ENCODE measurements at places on chromosomes 2 and 18. TPM values are rescaled to one million over a fixed set of nuclear protein-coding genes. Genes with fewer than 3 reads are reported as not detected.
A peak's percentile ranks its signal among the peaks of the same experiment; 100 is the strongest.

The PROM2 gene
- 0.99 TPM for total RNA-seq

The PMAIP1 gene
- 3.8 TPM for total RNA-seq

The TET3 gene
- total RNA-seq: 5.1 TPM

The SAG gene
- not detected for total RNA-seq

The KIDINS220 gene
- total RNA-seq: 88.0 TPM

DNA sequence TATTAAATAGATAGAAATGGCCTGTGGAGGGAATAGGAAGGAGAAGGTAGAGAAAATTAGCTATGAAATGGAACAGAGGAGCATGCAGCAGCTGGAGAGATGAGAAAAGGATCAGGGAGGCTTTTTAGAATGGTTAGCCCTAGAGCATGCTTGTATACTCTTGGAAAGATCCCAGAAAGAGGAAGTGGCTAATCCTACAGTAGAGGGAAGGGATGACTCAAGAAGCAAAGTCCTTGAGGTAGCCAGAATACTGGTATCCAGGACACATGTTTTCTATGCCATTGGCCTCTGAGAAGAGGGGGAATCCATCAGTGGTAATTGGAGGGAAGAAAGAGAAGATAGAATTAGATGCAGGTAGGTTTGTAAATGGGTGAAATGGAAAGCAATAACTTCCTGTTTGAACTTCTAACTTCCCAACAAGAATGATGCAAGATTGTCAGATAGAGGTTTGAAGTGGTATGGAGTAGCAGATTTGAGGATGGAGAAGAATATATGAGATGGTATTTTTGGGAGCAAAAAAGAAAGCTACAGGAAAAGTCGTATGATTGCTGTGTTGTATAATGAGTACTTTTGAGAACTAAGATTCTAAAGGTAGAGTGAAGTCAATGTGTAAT is 17.1 kb upstream of the OSBPL6 start:
- DNase-seq: no peak

GRCh38 chr18:57754577-57755338 is 48.4 kb downstream of the ATP8B1 start:
- no peak for DNase-seq

DNA sequence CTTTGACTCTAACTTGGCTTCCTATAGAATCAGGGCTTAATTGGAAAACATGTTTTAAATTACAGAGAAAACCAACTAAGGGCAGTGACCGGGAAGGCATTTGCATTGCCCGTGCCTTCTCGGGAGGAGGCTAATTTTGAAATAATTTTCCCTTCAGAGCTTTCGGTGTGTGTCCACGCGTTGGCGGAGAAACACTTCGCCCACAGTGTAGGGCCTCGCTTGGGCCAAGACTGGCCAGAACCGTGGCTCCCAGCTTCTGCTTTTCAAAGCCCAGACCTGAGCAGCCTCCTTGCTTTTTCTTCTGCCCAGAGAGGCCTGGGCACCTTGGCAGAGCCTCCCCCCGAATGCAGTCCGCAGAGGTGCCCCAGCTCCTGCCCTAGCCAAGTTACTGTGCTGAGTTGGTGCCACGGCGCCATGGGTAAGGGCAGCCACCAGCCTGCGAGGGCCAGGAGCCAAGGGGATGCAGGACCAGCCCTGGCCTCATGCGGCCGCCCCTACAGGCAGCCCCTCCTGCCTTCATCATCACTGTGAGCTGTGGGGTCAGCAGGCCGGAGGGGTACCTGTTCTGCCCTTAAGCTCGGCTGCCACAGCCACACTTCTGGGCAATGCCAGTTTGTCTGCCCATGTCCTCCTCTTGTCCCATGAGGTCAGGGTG is 57.4 kb downstream of the NFATC1 start:
- DNase-seq: no peak

GRCh38 chr2:20439503-20439902 is 7.4 kb upstream of the RHOB start:
- DNase-seq: no peak

The C1QL2 gene
- 0.15 TPM for total RNA-seq

The XDH gene
- not detected for total RNA-seq

- no peak for DNase-seq
These were observed 453.0 kb downstream of the GALR1 start for GRCh38 chr18:77702686-77703085.

GRCh38 chr2:141468761-141469160 is 662.1 kb downstream of the LRP1B start:
- DNase-seq: no peak

DNA sequence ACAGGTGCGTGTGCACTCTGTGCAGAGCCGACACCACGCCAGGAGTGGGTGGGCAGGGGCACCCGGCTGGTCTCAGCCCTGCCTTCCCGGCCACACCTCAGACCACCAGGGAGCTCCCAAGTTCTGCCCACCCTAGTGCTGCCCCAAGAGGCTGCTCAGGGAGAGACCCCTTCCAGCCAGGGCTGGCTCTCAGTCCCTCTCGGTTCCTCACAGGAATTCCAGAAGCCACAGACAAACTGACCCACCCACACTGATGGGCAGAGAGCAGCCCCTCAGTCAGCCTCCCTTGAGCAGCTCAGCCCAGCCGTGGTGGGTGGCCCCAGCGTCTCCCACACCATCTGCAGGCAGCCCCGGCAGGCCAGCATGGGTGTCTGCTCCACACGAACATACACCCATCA is 33.8 kb downstream of the GPC1 start:
- DNase-seq: no peak

DNA sequence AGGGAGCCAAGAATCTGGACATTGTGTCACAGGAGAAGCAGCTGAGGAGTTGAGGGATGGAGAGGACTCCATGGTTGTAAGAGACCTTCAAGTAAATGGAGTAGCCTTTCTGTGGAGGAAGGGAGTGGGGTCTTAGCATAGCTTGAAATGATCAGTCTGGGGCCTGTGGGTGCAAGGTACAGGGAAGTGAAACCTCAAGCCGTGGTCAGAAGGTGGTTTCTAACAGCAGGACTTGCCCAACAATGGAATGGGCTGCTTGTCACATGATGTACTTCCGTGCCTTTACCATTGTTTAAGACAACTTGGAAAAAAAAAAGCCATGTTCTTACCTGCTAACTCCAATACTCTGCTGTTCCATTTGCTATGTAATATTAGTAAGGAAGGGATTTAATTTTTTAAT is 140.7 kb downstream of the LDLRAD4 start:
- DNase-seq: no peak

DNA sequence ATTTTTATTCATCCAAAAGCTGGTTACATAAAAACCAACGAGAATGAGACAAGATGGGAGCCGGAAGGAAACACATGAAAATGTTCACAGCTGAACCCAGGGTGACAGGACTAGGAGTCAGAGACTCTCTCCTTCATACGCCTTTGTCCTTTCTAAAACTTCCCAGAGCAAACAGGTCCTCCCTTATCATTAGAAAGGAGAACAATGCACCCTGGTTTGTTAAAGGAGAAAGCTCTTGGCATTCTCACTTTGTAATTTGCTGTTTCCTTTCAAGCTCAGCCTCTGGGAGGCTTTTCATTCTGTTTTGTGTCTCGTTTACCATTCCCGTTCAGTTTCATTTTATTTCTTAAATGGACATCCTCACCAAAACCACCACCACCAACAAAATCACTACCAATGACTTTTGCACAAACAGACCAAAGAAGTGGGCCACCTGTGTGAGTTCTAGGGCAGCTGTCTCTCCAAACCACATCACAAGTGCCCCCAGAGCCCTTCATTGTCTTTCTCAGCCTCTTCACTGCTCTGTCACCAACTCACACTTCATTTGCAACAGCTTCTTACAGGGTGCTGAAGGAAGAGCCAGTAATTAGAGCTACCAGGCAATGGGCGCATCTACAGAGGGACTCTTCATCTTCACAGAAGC is 105.3 kb downstream of the HDAC4 start:
- DNase-seq: no peak

The TMEM198 gene
- total RNA-seq: 22.7 TPM

- DNase-seq: no peak
These were observed 46.2 kb downstream of the FTCDNL1 start for GRCh38 chr2:199804831-199805230.

GRCh38 chr2:235670974-235671787 is 177.3 kb downstream of the AGAP1 start:
- peak; percentile 40 for DNase-seq

The TMEM200C gene
- total RNA-seq: 5.3 TPM

GRCh38 chr2:109129356-109129920 is 433 bp downstream of the SH3RF3 start:
- peak; percentile 57 for DNase-seq

GRCh38 chr2:47179388-47179787 is 24.3 kb upstream of the STPG4 start:
- no peak for DNase-seq

The SOCS6 gene
- total RNA-seq: 11.3 TPM

The LYG2 gene
- not detected for total RNA-seq

GRCh38 chr2:239916205-239917124 is 108.7 kb downstream of the NDUFA10 start:
- no peak for DNase-seq

DNA sequence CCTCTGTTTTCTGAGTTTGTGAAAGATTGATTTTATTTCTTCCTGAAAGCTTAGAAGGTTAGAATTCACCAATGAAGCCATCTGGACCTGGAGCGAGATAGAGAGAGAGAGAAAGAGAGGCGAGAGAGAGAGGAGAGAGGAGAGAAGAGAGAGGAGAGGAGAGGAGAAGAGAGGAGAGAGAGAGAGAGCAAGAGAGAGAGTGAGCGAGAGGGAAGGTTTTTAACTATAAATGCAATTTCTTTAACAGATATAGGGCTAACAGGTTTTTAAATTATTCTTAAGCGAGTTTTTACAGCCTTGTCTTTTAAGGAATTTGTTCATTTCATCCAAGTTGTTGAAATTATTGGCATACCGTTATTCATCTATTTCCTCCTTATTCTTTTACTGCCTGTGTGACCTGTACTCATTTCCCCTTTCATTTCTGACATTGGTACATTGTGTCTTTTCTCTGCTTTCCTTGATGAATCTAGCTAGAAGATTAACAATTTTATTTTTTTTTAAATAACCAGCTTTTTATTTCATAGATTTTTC is 56.1 kb downstream of the BABAM2 start:
- no peak for DNase-seq

- no peak for DNase-seq
These were observed 265.1 kb downstream of the NEDD4L start for GRCh38 chr18:58309099-58309498.

- DNase-seq: no peak
These were observed 103.8 kb downstream of the LAMA3 start for GRCh38 chr18:23793051-23793450.

- DNase-seq: no peak
These were observed 123.3 kb downstream of the PRKCE start for GRCh38 chr2:45774688-45775244.

GRCh38 chr2:226187156-226187555 is 612.5 kb downstream of the IRS1 start:
- no peak for DNase-seq

The EN1 gene
- total RNA-seq: not detected

DNA sequence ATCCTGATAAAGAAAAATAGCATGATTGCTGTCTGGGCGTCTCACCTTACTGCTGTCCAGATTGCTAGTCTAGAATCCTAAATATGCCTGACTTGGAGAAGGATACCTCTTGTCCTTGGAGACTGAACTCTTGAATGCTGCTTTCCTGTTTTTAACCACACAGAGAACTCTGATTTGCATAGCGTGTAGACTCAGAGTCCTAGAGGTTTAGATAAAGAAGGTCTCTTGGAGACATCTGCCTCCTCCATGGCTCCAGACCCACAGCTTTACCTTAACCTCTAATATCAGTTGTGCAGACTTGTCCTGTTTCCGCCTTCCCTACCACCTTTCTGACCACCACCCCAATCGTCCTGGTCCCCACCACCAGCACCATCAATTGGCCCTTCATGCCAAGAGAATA is 292.6 kb upstream of the CYRIA start:
- DNase-seq: no peak
